ENCODE measurements at places on chromosomes 3 and 15.

DNA sequence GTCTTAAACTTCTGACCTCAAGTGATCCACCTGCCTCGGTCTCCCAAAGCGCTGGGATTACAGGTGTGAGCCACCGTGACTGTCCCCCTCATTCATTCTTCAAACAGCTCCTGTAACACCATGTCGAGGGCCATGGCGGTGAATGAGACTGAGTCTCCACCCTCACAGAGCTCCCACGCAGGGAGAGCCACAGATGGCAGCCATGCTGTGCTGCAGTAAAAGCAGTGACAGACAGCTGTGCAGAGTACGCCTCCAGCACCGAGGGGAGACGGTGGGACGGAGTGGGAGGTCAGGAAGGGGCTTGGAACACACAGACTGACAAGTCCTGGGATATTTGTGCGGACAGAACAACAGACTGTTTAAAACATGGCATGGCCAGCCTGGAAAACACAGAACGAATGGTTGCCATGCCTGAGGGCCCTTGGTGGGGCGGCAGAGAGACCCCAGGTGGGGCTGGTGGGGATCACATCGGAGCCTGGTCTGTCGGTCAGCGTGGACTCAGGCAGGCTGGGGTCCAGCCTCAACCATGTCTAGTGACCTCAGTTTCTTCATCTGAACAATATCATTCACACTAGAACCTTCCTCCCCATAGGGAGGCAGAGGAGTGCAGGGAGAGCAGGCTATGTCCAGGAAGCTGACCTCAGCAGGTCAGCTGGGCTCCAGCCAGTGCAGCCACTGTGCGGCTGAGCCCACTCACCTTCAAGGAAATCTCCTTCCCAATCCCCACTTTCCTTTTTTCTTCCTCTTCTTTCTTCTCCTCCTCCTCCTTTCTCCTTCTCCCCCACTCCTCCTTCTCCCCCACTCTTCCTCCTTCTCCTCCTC lies 20.6 kb upstream of the LCTL start:
- no peak for DNase-seq

DNA sequence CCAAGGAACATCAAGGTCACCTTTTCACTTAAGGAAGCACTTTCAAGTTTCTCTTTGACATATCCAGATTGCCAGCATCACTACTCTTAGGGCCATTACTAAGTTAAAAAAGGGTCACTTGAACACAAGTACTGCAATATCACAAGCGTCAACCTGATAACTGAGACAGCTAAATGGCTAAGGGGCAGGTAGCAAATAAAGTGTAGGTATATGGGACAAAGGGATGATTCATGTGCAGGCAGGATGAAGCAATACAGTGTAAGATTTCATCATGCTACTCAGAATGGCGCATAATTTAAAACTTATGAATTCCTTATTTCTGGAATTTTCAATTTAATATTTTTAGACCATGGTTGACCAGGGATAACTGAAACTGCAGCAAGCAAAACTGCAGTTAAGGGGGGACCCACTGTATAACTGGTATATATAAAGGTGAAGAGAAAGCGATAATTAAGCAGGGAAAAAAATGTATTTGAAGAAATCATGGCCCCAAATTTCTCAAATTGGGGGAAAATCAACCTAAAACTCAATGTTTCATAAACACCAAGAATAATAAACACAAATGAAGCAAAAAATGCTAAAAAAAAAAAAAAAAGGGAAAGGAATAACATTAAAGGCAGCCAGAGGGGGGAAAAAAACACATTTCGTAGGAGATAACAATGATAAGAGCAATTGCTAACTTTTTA lies 13.1 kb downstream of the CCR1 start:
- DNase-seq, result no peak

DNA sequence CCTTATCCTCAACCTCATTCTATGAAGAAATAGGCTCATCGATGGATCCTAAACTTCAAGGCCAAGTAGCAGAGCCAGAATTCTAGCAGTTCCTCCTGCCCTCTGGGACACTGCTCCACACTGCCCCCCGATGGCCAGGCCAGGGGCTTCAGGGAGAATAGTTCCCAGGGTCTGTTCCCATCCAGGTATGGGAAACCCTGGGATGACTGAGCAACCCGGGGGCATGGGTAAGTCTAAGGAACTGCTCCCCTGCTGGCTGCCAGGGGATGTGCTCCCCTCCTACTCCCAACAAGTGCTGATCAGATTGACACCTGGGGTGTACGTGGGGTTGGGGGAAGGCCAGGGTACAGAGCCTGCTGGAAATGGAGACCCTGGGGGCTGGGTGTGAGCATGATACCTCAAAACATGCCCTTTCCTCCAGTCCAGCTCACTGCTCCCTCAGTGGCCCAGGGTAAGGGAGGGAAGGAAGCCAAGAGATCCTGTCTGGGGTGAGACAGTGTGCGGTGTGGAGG lies 7.6 kb downstream of the ULK3 start:
- DNase-seq, result peak; percentile 42

DNA sequence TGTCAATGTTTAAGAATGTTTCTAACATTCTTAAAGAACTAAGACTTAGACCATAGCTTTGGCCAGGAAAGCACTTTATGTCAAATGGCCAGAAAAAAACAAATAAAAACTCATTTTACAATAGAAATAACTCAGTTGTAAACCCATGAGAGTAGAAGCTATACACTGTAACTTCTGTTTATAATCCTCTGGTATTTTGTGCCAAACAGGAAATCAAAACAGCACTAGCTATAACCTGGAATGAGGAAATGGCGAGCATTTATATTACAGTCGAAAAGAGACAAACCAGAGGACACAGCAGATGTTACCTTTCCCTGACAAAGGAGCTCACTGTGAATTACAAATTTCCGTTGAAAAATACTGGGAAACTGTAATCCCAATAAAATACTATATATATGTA lies 10.3 kb downstream of the GK5 start:
- DNase-seq, result peak; percentile 18

DNA sequence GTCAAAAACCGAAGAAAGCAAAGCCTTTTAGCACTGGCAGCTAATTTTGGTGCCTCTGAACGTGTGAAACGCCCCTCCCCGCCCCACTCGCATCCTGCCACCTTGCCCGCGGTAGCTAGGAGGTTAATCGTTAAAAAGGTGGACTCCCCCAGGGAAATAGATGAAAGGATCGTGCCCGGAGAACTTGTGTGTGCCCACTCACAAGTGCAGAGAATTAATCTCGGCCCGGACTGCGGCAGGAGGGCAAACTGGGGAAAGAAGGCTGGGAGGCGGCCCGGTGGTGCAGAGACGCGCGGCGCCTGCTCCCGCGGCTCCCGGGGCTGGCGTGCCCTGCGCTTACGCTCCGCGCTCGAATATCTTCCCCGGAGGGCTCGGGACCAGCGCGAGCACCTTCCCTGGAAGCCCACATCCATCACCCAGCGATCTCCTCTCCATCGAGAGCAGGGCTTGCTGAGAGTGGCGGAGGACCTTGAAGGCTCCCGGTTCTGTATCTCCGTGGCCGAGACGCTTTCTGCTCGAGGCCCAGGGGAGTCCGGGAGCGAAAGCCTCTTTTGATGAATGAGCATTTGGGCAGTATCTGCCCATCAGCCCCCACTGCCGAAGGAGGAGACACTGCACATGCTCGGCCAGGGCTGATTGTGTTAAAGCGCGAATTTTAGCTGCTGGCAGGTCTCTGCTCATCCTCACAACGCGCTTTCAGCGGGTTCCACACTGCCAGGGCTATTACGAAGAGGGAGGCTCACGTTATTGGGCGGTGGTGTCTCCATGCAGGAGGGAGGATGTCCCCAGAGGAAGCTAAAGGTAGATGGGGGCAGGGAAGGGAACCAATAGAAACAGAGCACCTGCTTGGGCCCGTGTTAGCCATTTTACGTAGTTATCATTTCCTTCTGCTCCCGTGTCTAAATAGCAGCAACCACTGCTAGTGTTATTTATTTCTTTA lies 1.3 kb upstream of the SPTSSB start:
- peak; percentile 55 for DNase-seq

DNA sequence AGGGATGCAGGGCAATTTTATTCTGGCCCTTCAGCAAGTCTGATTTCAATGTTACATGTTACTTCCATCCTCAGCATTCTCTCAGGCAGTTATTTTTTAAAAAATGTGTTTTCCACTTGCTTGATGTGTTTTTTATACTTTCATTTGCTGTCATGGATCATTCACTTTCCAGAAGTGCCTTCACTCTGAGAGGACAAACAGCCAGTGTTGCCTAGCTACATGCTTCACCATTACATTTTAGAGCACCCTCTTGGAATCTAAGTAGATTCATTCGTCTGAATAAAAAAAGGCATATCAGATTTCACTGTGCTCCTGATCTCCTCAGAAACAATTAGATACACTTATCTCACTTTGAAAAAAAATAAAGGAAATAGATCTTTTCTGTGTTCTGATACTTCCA lies 93.6 kb upstream of the POU1F1 start:
- DNase-seq, result no peak

GRCh38 chr3:47381317-47382157 lies 716 bp downstream of the PTPN23 start:
- peak; percentile 92 for DNase-seq

DNA sequence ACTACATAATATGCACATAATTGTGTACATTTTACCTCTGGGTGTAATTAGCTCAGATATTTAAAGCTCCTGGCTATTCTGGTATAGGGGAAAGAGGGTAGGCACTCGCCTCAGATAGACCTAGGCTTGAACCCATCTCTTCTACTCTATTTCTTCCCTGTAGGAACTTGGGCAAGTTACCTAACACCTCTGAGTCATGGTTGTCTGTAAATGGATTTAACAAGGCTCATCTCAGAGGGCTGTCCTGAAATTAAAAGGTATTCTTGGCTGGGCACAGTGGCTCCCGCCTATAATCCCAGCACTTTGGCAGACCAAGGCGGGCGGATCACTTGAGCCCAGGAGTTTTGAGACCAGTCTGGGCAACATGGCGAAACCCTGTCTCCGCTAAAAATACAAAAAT lies 30.7 kb downstream of the NANOGP8 start:
- DNase-seq, result no peak

GRCh38 chr3:177050501-177051237 lies 146.6 kb downstream of the TBL1XR1 start:
- peak; percentile 77 for DNase-seq

GRCh38 chr3:112629425-112629824 lies 11.5 kb downstream of the CCDC80 start:
- DNase-seq, result peak; percentile 64

DNA sequence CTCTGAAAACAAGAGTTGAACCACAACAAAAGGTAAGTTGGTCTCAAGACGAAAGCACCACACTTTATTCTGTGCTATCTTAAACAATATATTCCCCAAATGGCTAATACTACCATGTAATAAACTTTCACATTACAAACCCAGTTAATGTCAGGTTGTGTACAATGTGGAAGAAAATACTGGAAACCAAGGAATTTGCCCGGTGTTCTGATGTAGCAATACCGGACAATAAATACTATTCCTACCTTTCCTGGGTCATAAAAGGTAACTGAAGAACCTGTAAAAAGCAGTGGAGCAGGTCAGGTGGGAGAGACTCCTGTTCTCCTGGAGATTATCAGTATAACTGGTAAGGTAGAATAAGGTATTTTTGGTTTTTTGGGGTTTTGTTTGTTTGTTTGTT lies 3.9 kb downstream of the CFAP44 start:
- no peak for DNase-seq

DNA sequence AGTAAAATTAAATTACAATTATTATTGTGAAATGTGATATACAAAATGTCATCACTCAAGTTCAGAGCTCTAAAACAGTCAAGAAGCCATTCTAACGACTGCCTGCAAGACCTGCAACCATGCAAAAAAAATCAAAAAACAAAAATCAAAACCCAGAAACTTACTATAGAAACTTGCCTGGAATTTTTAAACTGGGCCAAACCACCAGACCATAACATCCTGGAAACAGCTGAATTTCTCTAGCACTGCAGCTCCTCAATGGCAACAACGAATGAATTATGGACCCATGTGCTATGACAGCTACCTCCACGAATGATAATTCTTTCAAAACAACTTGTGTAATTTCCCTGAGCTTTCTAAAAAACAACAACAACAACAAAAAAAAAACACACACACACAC lies 130.0 kb upstream of the KCNMB2 start:
- no peak for DNase-seq

- DNase-seq, result no peak
These were observed 152.0 kb upstream of the PEX5L start for GRCh38 chr3:180188512-180189309.

DNA sequence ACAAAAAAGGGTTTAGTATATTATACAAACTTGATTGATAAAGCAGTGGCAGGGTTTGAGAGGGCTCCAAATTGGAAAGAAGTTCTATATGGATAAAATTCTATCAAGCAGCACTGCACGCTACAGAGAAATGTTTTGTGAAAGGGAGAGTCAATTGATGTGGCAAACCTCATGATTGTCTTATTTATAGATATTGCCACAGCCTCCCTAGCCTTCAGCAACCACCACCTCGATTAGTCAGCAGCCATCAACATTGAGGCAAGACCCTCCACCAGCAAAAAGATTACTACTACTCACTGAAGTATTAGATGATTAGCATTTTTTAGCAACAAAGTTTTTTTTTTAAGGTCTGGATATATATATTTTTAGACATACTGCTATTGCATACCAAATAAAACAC lies 296.7 kb downstream of the CHST2 start:
- DNase-seq, result no peak

- no peak for DNase-seq
These were observed 103.7 kb downstream of the MEGF11 start for GRCh38 chr15:66149871-66150270.

DNA sequence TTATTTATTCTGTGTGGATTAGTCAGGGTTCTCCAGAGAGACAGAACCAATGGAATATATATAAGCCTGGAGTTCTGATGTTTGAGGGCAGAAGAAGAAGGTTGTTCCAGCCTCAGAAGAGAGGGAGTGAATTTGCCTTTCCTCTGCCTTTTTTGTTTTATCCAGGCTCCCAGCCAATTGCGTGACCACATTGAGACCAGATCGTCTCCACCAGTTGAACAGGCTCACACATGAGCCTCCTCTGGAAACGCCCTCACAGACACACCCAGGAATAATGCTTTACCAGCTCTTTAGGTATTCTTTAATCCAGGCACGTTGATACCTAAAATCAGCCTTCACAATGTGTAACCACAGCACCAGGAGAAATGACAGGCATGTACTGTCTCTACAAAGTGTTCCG lies 923.1 kb downstream of the TBL1XR1 start:
- DNase-seq, result no peak

GRCh38 chr15:74727727-74728126 lies 2.4 kb upstream of the CYP1A1 start:
- DNase-seq, result no peak

- no peak for DNase-seq
These were observed 352.0 kb upstream of the ADAMTS9 start for GRCh38 chr3:65039754-65040210.

DNA sequence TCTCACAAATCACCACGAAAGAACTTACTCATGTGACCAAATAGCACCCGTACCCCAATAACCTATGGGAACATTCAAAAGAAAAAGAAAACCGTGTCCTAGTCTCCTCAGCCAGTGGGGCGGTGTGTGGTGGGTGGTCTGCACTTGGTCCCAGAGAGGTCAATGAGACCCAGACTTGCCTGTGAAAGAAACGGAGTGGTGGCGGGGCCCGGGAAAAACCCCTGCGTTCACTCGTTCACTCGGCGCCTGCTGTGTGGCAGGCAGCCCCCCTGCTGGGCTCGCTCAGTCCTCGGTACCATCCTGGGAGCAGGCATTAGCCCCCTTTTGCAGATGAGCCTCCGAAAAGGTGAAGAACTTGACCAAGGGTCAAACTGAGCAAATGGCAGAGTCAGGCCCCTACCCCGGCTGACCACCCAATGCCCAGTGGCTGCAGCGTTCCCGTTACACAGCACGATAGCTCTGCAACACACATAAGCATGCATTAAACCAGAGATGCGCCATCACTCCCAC lies 36.0 kb downstream of the ZDHHC19 start:
- no peak for DNase-seq

All from common myeloid progenitor, CD34-positive (primary cell).